ENCODE measurements at places on chromosomes 3 and 15.

- no peak for DNase-seq
Observed at GRCh38 chr3:17013571-17013970, 128.8 kb downstream of the PLCL2 start.

- DNase-seq, result no peak
Observed at GRCh38 chr15:62828364-62828763, 214.2 kb upstream of the TPM1 start.

DNA sequence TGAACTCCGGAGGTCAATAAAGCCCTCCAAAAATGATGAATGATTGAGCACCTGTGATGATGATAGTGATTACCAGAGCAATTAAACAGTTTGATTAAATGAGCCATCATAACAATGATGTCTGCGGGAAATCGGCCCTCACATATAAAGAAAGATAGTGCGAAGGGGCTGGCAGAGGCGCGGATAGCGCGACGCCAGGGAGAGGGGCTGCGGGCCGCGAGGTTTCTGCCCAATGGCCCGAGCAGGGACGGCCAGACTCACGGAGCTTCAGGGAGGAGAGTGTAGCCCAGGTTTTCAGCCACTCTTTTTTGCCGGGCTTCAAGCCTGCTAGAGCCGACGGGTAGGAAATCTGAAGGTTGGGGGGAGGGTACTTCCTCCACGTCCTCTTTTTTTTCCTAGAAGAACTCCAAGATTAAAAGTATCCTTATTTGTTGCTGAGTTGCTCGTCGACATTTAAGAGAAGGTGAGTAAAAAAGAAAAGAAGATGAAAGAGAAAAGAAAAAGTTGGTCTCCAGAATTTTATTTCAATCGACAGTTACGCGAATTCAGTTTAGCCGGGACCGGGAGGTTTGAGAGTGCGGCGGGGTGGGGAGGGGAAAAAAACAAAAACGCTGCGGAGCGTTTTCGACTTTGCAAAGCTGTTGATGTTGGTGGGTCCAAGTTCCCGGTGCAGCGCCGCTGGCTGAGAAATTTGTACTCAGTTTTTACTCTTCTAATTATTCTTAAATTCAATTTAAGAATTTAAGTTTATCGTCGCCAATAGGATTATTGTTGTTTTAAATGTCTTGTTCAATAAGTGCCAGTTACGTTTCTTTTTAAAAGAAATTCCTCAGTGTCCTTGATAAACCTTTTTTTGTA, 2.2 kb upstream of the MEIS2 start:
- DNase-seq, result no peak

GRCh38 chr3:155554777-155555451, 190.0 kb downstream of the PLCH1 start:
- no peak for DNase-seq

DNA sequence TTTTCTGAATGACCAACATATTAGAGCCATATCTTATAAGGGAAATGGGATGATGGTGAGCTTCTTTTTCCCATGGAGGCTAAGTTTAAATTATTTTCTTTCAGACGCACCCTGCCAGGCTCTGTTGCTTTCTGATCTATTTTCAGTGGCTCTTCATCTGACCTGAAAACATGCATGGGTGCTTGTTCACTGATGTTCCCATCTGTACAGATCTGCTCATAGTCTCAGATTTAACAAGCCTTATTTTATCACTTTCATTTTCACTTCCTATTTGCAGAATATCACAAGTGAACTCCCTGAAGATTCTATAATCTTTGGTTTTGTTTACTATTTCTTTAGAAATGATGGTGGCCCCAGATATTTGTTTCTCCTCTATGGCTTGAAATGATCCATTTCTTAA, 31.1 kb upstream of the SUCLG2 start:
- DNase-seq, result no peak

DNA sequence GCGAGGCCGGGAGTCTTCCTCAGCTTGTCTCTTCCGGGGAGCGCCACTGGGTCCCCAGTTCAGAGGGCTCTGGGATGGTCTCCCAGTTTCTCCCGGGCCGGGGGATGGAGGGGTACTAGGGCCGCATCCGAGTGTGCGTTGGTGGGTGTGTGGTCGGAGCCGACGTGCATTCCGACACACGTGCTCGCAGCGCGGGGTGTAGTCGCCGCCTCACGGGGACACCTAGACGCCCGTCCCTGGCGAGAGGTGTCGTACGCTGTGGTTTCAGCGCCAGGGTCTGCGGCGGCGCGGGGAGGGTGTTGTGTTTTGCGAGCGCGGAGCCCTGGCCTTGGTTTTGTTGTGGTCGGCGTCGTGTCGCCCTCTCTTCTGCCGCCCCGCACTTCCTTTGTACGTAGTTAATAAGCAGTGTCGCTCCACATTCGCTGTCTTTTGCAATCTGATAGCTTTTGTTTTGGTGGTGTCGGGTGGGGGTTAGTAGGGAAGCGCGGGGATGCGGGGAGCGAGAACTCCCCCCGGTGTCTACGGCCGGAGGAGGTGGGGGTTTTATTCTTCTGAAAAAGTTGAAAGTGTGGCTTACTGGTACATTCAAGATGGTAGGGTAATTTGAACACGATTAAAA, 2.2 kb downstream of the IGF1R start:
- peak; percentile 44 for DNase-seq

DNA sequence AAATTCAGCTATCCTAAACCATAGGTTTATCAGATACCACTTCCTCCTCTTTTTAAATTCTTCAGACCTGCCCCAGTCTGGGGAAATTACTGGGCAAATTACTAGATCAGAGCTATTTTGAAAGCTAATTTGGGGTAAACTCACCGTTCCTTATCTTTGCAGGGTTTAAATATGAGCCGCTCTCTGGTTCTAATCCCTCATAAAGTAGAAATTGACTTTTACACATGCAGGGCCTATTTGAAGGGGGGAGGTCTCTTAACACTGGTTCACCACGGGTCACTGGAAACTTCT, 11.0 kb upstream of the MEIS2 start:
- no peak for DNase-seq

- DNase-seq, result no peak
Observed at GRCh38 chr15:28068930-28069329, 30.2 kb downstream of the OCA2 start.

- no peak for DNase-seq
Observed at GRCh38 chr15:74229686-74230085, 6.4 kb upstream of the CCDC33 start.

DNA sequence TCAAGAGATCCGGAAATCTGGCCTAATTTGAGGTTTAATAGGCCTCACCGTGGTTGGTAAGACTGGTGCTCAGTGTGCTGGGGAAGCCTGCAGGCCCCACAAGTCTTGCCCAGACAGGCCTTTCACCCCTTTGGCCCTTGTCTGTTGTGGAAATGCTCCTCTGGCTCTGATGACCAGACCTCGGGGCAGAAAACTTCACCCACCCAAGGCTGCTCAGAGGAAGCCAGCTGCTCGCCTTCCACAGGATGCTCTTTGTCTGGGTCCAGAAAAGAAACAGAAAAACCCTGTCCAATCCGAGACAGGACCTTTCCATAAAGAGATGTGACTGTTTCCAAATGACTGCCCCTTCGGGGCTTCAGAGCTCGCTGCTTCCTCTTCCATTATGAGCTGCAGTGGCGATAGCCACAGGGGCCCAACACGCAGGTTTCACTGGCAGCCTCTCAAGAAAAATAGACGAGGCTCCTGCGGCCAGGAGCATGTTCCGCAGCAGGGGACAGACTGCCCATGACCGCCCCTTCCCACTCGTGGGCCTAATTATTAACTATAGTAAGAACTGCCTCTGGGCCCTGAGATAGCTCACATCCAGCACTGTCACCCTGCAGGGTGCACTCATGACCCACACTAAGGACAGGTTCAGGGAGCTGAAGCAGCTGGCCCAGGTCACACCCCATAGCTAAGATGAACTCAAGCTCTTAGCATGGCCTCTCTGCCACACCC, 6.8 kb upstream of the SNX22 start:
- no peak for DNase-seq

DNA sequence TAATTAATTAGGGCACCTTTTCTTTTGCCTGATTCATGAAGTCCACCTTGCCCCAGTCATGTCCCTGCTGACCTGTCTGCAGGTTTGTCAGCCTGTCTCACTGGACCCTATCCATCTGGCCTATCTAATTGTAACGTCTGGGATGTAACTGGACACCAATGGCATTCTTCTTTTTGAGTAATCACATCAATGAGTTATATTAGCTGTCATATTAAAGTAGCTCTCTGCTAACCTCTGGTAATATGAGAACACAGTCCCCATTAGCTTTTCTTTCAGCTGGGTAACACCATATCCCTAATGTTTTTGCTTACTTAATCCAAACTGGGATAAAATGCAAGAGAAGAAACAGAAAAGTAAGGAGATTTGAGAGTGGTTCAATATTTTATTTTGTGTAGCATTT, 166.2 kb upstream of the VEPH1 start:
- DNase-seq, result no peak

- no peak for DNase-seq
Observed at GRCh38 chr15:74168711-74169126, 4.8 kb upstream of the ISLR start.

GRCh38 chr15:66724732-66725463, 22.9 kb downstream of the SMAD6 start:
- DNase-seq, result no peak

DNA sequence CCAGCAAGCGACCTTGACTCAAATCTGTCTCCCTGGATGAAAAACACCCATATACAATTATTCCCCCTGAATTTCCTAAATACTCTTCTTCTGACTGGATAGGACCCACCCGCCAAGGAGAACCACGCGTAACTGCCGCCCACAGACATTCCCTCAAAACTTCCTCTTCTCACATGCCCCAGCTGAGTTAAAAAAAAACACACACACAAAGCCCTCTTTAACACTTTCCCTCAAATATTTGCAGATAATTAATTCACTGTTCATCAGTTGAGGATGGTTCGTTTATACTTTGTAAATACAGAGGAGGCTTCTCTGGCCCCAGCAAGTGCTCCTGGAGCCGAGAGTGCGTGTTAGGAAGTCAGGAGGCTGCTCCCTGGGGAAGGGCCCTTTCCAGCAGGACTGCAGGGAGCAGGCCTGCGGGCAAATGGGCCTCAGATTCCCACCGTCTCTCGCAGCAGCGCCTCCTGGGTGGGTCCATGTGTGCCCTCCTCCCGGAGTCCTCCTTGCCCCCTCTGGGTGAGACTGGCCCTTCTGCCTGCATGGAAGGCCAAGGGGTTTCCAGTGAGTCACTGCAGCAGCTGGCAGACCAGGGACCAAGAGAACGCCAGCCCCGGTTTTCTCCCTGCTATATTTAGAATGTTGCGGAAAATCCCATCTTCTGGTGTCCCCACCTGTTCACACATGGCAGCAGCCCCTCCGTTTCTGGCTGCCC, 46.8 kb downstream of the MGLL start:
- DNase-seq, result no peak

DNA sequence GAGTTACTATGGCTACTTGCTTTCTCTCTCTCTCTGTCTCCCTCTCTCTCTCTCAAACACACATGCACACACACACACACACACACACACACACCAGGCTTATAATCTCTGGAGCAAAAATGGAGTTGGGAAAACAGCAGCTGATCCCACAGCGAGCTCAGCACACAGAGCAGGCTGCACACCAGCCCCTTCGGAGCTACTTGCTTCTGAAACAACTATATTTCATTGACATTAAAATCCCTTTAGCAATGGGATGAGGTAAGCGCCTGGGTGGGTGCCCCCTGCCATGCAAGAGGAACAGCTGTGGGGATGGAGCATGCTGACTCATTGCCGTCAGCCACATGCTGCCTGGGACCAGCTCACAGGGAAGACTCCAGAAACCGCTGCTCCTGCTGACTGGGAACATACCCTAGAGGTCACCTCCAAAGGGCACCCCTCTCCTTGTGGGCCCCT, 45.7 kb downstream of the B3GNT5 start:
- no peak for DNase-seq

DNA sequence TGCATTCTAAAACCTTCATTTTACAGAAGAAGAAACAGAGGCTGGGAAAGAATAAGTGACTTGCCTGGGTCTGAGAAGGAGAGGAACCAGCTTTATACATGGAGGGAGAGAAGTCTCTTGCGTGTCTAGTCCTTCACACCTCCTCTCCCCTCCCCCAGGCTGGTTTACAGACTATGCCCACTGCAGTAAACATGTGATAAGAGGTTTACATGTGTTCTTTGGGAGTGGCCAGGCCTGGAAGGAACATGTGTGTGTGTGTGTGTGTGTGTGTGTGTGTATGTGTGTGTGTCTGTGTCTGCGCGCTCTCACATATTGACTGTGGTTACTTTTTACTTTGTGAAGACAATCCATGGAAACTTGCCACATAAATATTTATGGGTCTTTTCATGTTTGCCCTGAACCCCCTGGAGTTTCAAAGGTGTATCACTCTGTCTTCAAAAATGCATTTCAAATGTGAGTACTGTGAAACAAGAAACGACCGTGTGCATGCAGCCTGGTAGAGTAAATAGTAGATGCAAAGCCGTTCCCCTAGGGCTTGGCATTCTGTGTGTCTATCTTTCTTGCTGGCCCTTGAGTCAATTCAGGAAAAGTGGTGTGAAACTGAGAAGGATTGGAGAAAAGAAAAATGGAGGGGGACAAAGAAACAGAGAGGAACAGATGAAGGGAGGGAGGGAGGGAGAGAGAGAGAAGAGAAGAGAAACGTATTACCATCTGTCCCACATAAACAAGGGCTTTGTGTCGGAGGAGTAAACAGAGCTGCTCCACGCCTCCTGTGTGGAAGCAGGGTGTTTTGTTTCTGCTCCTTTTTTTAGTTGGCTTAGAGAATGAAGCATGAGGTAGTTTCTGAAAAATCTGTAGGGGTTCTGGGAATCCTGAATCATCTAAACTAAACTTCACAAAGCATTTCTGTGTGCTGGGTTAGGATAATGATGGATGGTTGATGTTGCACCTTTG, 51.7 kb downstream of the CLDN11 start:
- DNase-seq, result no peak
